ENCODE measurements at places on chromosomes 3 and 15.

DNA sequence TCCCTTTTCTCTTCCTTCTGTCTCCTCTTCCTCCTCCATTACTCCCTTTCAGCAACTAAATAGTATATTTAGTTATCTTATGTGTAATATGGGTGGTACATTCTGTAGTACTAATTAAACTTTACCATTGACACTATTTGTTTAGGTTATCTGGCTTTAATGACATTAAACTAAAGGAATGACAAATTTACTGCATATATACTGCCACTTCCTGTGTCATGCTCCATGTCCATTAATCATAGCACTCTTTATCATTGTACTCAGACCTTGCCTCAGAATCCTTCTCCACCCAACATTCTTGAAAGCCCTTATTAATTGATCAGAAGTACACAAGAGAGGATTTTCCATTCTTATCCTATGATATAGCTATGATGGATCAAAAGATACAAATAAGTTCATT, 244.2 kb downstream of the NAALADL2 start:
- peak; percentile 2 for DNase-seq

GRCh38 chr3:117762621-117763037, 1053.0 kb downstream of the TUSC7 start:
- DNase-seq = no peak

- DNase-seq = peak; percentile 64
These were observed 519.1 kb downstream of the FOXP1 start for GRCh38 chr3:71064291-71064955.

GRCh38 chr3:125121246-125122010, 65.6 kb upstream of the HEG1 start:
- no peak for DNase-seq

- DNase-seq = no peak
These were observed 58.2 kb upstream of the TMC3 start for GRCh38 chr15:81432179-81432578.

DNA sequence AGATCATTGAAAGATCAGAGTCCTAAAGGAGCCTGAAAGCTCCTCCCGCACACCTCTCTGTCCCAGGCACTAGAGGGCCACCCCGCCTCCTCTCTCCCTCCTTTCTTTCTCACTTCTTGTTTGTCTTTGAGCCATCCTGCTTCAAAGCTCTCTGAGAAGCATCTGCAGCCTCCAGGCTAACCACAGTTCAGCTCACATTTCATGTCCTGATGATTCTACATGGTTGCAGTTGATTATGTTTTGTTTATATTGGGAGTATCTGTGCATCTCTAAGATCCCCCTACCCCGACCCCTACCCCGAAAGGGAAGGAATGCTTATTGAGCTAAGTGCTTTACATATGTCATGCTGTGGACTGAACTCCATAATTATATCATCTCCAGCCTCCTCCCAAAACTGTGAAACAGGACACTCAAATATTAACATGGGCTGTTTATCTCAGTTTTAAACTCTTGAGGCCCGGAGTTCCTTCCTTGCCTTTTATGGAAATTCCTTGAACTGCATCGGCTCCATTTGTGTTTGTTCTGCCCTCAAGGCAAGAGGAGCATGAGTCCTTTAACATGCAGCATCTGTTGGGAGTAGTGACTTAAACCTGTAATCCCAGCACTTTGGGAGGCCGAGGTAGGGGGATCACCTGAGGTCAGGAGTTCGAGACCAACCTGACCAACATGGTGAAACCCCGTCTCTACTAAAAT, 30.9 kb downstream of the MGLL start:
- DNase-seq = peak; percentile 78

DNA sequence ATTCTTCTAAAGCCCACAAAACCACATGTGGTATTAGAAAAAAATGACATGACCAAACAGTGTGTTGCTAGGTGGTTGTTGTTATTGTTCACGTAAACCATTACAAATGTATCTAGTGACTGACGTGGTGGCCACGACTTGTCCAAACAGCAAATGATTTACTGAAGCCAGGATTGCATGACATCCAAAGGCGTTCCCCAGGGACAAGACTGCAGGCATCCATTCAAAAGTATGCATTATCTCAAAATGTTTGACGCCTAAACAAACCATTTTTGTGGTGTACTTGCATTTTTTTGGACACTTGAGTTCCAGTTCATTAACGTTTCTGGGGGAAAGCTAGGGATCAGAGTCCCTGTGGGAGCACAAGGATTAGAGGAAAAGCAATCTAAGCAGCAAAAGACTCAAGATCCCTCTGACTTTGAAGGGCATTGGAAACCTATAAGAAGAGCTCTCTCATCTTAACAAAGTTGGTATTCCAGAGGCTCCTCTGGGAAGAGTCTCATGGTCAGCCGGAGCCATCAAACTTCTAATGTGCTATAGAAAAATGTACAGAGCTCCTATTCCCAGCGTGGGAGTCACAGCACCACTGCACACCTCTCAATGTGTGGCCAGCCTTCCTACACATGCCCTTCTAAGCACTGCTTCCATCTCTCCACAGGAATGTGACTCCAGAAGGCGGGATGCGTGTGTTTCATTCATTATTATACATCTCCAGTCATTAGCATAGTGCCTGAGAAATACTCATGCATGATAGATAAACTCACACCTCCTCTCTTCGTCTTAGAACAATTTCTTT, 62.9 kb downstream of the FBN1 start:
- DNase-seq = peak; percentile 95

- DNase-seq = no peak
These were observed 25.9 kb downstream of the CEMIP start for GRCh38 chr15:80804970-80805495.

DNA sequence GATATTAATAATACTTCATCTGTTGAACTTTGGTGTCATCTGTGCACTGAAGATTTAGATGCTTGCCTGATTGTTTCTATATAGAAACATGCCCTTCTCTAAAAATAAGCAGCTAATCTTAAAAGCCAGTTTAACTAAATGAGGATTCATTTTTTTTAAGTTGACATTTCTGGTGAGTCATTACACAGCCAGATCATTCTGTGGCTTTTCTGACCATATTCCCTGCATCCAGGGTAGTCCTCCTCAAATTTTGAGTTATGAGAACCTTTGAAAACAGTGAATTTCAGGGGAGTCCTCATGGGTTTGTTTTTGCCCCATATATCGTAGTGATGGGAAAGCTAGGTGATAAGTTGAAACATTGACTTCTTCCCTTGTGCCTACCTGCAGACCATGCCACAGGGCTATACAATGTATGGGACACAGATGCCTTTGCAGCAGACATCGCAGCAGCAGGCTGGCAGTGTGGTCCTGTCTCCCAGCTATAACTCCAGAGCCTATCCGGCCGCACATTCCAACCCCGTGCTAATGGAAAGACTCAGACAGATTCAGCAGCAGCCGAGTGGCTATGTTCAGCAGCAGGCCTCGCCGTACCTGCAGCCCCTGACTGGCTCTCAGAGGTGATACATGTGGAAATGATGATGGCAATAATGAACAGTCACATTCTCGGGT, 26.5 kb upstream of the P2RY12 start:
- DNase-seq = peak; percentile 69

DNA sequence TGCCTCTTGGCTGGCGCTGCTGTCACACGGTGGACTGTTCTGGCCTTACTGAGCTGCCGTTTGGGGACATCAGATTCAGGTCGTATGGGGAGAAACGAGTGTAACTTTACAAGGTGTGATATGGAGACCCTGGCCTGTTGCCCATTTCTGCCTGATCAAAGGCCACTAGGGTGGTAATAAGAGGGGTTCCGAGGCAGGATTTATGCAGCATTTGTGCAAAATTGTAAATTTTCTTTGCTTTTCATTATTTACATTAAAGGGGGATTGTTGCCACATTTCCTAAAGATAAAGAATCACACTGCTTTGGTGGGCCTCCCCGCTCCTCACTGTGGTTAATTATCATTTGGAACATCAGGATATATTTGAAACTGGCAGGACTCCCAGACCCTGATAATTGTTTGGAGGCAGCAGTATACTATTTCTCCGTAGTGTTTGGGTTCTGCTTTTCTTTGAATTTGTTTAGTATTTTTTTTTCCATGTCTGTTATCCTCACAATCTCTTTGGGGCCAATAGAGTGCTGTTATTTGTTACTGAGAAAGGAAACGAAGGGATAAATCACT, 891 bp downstream of the NXPE3 start:
- no peak for DNase-seq

DNA sequence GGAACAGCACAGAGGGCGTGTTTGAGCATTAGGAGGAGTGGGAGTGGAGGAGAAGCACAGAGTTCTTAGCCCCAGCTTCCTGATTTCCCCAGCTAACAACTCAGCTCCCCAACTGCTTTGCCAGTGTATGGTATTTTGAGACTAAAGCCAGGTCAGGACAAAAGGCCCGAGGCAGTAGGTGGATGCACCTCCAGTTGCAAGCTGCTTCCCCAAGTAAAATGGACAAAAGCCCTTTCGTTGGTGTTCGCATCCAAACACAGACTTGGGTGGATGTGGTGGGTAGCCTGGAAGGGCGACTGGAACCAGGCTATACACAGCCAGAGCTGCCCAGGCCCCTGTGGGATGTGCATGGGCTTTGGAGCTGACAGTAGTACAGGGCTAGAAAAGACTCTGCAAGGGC, 12.3 kb upstream of the EHD4 start:
- DNase-seq = no peak

Data from fibroblast of skin of abdomen (primary cell).